ENCODE measurements at places on chromosomes 4 and X. TPM values are rescaled to one million over a fixed set of nuclear protein-coding genes. Genes with fewer than 3 reads are reported as not detected.
A peak's percentile ranks its signal among the peaks of the same experiment; 100 is the strongest.

DNA sequence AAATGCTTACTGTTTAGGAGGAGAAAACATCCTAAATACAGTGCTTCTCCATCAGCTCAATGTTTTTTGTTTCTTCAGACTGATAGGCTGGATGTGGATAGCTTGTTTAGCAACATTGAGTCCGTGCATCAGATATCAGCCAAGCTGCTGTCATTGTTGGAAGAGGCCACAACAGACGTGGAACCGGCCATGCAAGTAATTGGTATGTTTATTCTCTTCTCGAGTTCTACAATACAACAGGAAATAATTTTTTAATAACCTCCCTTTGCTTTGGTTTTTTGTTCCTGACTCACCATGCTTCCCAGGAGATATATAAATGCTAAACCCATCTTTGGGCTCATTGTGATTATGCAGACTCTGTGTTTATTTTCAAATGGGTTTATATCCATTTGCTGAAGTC lies 60.9 kb downstream of the ARHGEF38 start:
- DNase-seq, result no peak
- H3K4me1 ChIP-seq, result peaks cover 6% of the 10 kb centered on the region
- no peaks in the 10 kb centered on the region for H3K27me3 ChIP-seq
- no peaks in the 10 kb centered on the region for H3K36me3 ChIP-seq

GRCh38 chr4:17781300-17782287 lies at the start of gene FAM184B:
Gene FAM184B, minus strand, starts transcription at chr4:17781621. Its CDS starts 322 bp downstream, at chr4:17781299.
- peak; percentile 70 for DNase-seq
- H3K4me1 ChIP-seq, result peaks cover 9% of the 10 kb centered on the region
- peaks cover 57% of the 10 kb centered on the region for H3K27me3 ChIP-seq
- no peaks in the 10 kb centered on the region for H3K36me3 ChIP-seq

- H3K27ac ChIP-seq, result no peak overlapping the region
- DNase-seq, result no peak
- no peaks in the 10 kb centered on the region for H3K36me3 ChIP-seq
- H3K27me3 ChIP-seq, result no peaks in the 10 kb centered on the region
Observed at GRCh38 chrX:97452283-97452682, 568.6 kb downstream of the RPA4 start.

DNA sequence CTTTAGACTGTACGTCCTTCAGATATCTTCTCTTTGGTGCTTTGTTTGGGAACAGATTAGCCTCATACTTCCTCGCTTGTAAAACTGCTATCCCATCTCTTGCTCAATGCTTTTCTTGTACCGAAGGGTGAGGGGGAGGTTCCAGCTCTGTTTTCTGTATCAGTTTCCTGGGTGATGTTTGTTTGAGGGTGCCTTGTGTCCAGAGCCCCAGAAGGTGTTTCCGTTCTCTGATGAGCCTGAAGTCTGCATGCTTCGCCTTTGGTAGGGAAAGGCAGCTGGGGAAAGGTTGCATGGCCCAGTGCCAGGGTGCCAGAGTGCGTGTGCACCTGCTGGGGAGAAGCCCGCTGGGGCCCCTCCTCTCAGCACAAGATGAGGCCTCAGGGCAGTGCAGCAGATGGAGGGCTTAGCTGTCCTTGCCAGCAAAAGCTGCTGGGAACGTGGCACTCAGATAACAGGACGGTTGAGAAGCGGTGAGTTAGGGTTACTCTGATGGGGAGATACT lies 73.7 kb downstream of the TBL1X start:
- peak overlapping the region; percentile 39 for H3K27ac ChIP-seq
- peaks cover 24% of the 10 kb centered on the region for H3K4me1 ChIP-seq
- no peak for DNase-seq
- no peak overlapping the region for H3K4me3 ChIP-seq
- H3K36me3 ChIP-seq, result peaks cover 16% of the 10 kb centered on the region
- H3K27me3 ChIP-seq, result no peaks in the 10 kb centered on the region

DNA sequence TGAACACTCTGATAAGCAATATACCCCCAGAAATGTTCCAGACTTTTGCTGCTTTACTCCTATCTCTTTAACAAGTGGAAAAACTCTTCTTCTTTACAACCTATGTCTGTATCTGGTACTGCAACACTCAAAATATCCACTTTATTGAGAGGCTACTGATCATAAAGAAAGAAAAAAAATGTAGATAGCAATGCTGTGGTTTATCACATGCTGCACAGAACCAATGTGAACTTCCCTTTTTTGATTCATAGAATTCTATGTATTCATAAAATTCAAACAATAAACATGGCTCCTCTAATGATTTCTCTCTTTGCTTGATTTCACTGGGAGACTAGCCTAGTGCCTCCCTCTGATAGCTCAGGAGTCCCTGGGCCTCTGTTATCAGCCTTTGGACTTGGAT lies 223.5 kb downstream of the ZNF674 start:
- H3K36me3 ChIP-seq, result no peaks in the 10 kb centered on the region
- peak overlapping the region; percentile 51 for H3K27ac ChIP-seq
- H3K4me3 ChIP-seq, result no peak overlapping the region
- peaks cover 25% of the 10 kb centered on the region for H3K4me1 ChIP-seq

Gene IBSP
- total RNA-seq, result not detected

- no peaks in the 10 kb centered on the region for H3K36me3 ChIP-seq
- DNase-seq, result no peak
- H3K27me3 ChIP-seq, result no peaks in the 10 kb centered on the region
Observed at GRCh38 chrX:20046864-20047263, 56.0 kb upstream of the BCLAF3 start.

- no peak overlapping the region for H3K27ac ChIP-seq
- peaks cover 4% of the 10 kb centered on the region for H3K4me1 ChIP-seq
- no peak overlapping the region for H3K4me3 ChIP-seq
- no peaks in the 10 kb centered on the region for H3K27me3 ChIP-seq
- DNase-seq, result no peak
Observed at GRCh38 chr4:186228514-186228894, 1.2 kb downstream of the KLKB1 start.

Gene SSX2
- total RNA-seq, result not detected

Gene ATP1B4
- not detected for total RNA-seq

Gene FGG
- total RNA-seq, result 9.8 TPM

GRCh38 chr4:55143858-55144257 lies 18.5 kb upstream of the KDR start:
- H3K27ac ChIP-seq, result no peak overlapping the region
- DNase-seq, result no peak
- H3K4me3 ChIP-seq, result no peak overlapping the region
- no peaks in the 10 kb centered on the region for H3K36me3 ChIP-seq
- peaks cover 9% of the 10 kb centered on the region for H3K27me3 ChIP-seq
